Activated T-cell treated with anti-CD3 and anti-CD28 coated beads, Interleukin-2, amount 50 U/mL, for 72 hours (primary cell): ENCODE measurements at places on chromosomes 5 and 9. TPM values are rescaled to one million over a fixed set of nuclear protein-coding genes. Genes with fewer than 3 reads are reported as not detected.
A peak's percentile ranks its signal among the peaks of the same experiment; 100 is the strongest.

- H3K4me3 ChIP-seq = no peak overlapping the region
- H3K4me1 ChIP-seq = peaks cover 2% of the 10 kb centered on the region
- H3K27ac ChIP-seq = no peak overlapping the region
- DNase-seq = no peak
- no peaks in the 10 kb centered on the region for H3K36me3 ChIP-seq
Observed at GRCh38 chr9:132041798-132042197, 37.9 kb downstream of the MED27 start.

CARD9 gene
- total RNA-seq = 1.2 TPM

DNA sequence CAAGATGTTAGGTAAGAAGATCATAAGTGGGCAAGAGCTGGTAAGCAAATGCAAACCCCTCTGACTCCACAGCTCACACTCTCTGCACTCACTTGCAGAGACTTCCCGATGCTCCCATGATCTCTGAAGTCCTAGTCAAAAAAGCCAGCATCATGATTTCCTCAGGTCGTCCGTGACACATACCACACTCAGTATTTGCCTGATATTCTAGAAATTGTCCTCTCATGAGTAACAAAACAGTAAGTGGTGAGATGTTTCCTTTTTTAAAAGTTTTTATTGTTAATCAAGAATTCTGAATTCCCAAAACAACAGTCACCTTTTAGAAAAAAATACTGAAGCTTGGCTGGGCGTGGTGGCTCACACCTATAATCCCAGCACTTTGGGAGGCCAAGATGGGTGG, 194.6 kb downstream of the DENND1A start:
- H3K4me1 ChIP-seq = no peaks in the 10 kb centered on the region
- H3K27me3 ChIP-seq = no peaks in the 10 kb centered on the region
- no peak for DNase-seq
- H3K36me3 ChIP-seq = no peaks in the 10 kb centered on the region
- H3K27ac ChIP-seq = no peak overlapping the region

- DNase-seq = no peak
- H3K27me3 ChIP-seq = peaks cover 20% of the 10 kb centered on the region
- no peaks in the 10 kb centered on the region for H3K4me1 ChIP-seq
- no peak overlapping the region for H3K4me3 ChIP-seq
- no peak overlapping the region for H3K27ac ChIP-seq
Observed at GRCh38 chr5:66365981-66366380, 221.9 kb downstream of the SREK1 start.

DNA sequence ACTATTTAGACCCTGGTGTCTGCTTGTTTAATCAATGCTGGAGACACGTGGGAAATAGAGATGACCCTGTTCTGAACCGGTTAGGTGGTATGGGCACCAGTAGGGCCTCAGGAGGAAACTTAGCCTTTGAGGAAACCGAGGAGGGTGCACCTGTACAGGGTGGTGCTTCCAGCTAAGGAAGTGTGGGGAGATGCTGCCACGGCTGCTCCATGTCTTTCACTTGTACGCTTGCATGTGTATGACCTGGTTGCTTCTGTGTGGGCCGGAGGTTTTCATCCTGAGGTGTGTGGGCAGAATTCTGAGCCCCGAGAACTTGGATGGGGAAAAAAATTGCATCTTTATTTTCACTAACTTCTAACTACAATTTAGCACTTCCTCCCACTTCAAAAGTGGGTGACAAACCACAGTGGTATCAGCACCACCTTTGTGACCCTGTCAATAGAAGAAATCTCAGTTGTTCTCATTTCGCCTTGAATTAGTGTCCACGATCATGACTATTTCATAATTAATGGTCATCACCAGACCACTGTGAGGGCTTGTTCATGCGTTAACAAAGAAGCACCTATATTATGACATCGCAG, 99.8 kb upstream of the SPATA31C2 start:
- H3K36me3 ChIP-seq = no peaks in the 10 kb centered on the region
- H3K27ac ChIP-seq = no peak overlapping the region
- no peak for DNase-seq
- H3K27me3 ChIP-seq = peaks cover 50% of the 10 kb centered on the region

DNA sequence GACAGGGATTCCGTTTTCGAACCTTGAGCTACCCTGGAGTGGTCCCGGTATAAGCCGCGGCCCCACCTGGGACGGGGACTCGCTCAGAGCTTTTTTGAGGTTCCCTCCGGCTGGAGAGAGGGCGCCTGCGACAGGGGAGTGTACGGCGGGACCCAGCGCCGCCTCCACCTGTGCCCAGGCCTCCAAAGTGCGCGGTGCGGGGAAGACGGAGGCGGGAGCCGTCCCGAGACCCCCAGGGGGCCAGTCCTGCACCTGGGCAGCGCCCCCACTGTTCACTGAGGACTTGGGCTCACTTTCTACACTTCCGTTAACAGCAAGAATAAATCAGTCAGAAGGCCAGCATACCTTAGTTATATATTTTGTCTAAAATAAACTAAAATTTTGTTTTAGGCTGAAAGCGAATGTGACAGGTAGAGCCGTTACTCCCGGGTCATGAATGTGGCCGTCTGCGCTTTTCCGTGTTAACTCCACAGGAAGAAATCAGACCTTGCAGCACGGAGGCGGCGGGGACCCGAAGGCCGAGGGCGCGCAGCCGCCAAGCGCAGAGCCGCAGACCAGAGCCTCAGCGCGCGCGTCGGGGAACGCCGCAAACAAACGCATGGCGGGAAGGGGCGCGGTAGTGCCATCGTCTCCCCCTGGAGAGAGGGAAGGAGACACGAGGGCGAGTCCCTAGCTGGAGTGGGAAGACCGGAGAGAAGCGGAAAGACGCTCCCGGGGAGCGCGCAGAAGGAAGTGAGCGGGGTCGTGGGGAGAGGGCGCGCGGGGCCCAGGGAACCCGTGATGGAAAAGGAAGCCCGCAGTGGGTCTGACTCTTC, 14.1 kb downstream of the TRIM7 start:
- peak; percentile 58 for DNase-seq
- no peaks in the 10 kb centered on the region for H3K27me3 ChIP-seq
- H3K4me3 ChIP-seq = peak overlapping the region; percentile 98
- H3K4me1 ChIP-seq = peaks cover 51% of the 10 kb centered on the region
- H3K27ac ChIP-seq = peak overlapping the region; percentile 99
- peaks cover 10% of the 10 kb centered on the region for H3K36me3 ChIP-seq

FCN2 gene
- not detected for total RNA-seq

DNA sequence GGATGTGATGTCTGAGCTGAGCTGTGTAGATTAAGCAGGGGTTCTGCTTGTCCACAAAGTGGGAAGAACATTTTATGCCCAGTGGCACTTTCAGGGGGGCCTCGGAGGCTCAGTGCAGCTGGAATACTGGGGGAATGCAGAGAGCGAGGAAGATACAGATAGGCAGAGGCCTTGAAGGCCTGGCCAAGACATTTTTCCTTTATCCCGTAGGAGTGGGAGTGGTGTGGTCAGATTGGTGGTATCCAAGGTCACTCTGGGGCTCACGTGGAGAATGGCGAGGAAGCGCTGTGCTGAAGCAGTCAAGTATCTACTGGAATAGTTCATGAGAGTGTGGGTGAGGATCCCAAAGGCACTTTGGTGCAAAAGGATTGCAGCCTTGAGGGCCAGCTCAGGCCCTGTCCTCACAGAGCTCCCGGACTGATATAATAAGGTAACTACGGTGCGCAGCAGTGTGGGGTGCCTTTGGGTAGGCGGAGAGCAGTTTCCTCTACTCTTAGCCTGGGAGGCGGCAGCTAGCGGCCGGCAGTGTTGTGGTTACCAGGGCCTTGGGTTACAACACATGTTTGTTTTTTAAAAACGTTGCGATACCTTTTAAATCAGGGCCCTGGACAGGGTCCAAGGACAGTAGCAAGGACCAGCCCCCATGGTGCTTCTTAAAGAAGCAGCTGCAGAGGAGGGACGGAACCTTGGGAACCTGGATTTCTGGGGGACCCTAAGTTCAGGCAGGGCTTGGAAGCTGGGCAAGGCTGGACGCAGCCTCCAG, 10.8 kb upstream of the CCDC69 start:
- H3K27me3 ChIP-seq = no peaks in the 10 kb centered on the region
- H3K36me3 ChIP-seq = no peaks in the 10 kb centered on the region
- H3K27ac ChIP-seq = no peak overlapping the region
- H3K4me3 ChIP-seq = peak overlapping the region; percentile 14

GRCh38 chr9:127562841-127563401, 49.2 kb upstream of the STXBP1 start:
- H3K4me3 ChIP-seq = no peak overlapping the region
- no peaks in the 10 kb centered on the region for H3K36me3 ChIP-seq
- peaks cover 33% of the 10 kb centered on the region for H3K4me1 ChIP-seq
- H3K27ac ChIP-seq = no peak overlapping the region
- DNase-seq = no peak
- H3K27me3 ChIP-seq = no peaks in the 10 kb centered on the region

DNA sequence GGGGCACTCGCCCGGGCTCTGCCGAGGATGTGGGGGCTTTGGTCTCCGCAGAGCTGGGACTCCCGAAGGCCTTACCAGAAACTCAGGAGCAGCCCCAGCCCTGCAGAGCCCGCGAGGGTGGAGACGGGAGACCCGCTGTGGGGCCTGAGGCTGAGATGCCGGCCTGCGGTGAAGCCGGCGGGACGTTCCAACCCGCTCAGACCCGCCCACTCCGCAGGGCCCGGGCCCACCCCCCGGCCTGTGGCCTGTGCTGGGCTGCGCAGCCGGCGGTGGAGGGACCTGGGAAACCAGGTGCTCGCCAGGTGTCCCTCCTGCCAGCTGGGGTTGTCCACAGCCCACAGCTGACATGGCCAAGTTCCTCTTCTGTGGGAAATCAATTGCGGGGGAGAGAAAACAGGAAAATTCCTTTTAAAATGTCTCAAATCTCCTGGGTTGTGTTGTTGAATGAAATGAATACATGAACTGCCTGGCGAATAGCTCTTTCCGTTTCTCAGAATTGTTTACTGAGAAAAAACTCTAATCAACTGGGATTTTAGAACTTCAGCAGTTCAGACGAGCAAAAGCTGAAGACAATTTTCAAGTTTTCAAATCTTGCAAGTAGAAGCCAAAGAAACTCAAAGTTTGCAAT, 49.0 kb upstream of the IRX4 start:
- H3K4me3 ChIP-seq = no peak overlapping the region
- no peaks in the 10 kb centered on the region for H3K4me1 ChIP-seq
- DNase-seq = no peak
- no peaks in the 10 kb centered on the region for H3K36me3 ChIP-seq
- H3K27ac ChIP-seq = no peak overlapping the region

DNA sequence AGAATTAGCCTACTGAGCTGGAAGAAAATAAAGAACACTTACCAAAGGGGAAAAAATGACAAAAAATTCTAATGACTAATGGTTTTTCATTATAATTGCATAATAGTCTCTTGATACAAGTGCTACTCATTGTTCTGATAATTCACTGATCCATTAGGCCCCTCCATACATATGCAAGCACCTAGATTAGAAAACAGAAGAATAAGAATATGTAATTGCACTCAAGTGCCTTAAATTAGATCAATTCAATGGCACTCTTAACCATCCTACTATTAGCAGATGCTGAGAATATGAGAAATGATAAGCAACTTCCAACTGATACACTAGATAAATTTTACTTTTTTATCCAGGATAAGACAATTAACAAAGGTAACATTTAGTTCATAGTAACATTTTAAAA, 440.9 kb upstream of the C9orf72 start:
- H3K27ac ChIP-seq = no peak overlapping the region
- H3K36me3 ChIP-seq = no peaks in the 10 kb centered on the region
- H3K27me3 ChIP-seq = no peaks in the 10 kb centered on the region
- DNase-seq = no peak
- H3K4me1 ChIP-seq = no peaks in the 10 kb centered on the region

GDA gene
- not detected for total RNA-seq

GRCh38 chr9:127159325-127159801, 36.9 kb upstream of the ANGPTL2 start:
- peaks cover 7% of the 10 kb centered on the region for H3K27me3 ChIP-seq
- DNase-seq = no peak
- H3K4me1 ChIP-seq = peaks cover 22% of the 10 kb centered on the region
- no peak overlapping the region for H3K4me3 ChIP-seq

GRCh38 chr9:125378778-125379177, 117.2 kb downstream of the GAPVD1 start:
- no peak overlapping the region for H3K27ac ChIP-seq
- no peaks in the 10 kb centered on the region for H3K27me3 ChIP-seq
- no peaks in the 10 kb centered on the region for H3K36me3 ChIP-seq
- no peak for DNase-seq

- DNase-seq = peak; percentile 58
- no peaks in the 10 kb centered on the region for H3K27me3 ChIP-seq
- H3K27ac ChIP-seq = peak overlapping the region; percentile 69
- H3K36me3 ChIP-seq = peaks cover 10% of the 10 kb centered on the region
Observed at GRCh38 chr5:157540707-157541446, 34.7 kb downstream of the ADAM19 start.

GRCh38 chr9:95670122-95670521, 153.4 kb upstream of the PTCH1 start:
- no peak for DNase-seq
- peaks cover 38% of the 10 kb centered on the region for H3K27me3 ChIP-seq

HTR4 gene
- total RNA-seq = not detected

- H3K27me3 ChIP-seq = peaks cover 10% of the 10 kb centered on the region
- no peak overlapping the region for H3K4me3 ChIP-seq
- H3K27ac ChIP-seq = no peak overlapping the region
Observed at GRCh38 chr9:4318741-4319140, 18.9 kb upstream of the GLIS3 start.

- peak overlapping the region; percentile 74 for H3K27ac ChIP-seq
- peaks cover 12% of the 10 kb centered on the region for H3K4me1 ChIP-seq
- DNase-seq = no peak
- no peaks in the 10 kb centered on the region for H3K36me3 ChIP-seq
Observed at GRCh38 chr5:14171621-14172020, 28.5 kb downstream of the TRIO start.

- no peaks in the 10 kb centered on the region for H3K4me1 ChIP-seq
- no peaks in the 10 kb centered on the region for H3K27me3 ChIP-seq
- H3K27ac ChIP-seq = no peak overlapping the region
- no peaks in the 10 kb centered on the region for H3K36me3 ChIP-seq
- no peak for DNase-seq
- no peak overlapping the region for H3K4me3 ChIP-seq
Observed at GRCh38 chr5:168171901-168172759, 119.3 kb upstream of the WWC1 start.

RABL6 gene
- total RNA-seq = 65.7 TPM

DNA sequence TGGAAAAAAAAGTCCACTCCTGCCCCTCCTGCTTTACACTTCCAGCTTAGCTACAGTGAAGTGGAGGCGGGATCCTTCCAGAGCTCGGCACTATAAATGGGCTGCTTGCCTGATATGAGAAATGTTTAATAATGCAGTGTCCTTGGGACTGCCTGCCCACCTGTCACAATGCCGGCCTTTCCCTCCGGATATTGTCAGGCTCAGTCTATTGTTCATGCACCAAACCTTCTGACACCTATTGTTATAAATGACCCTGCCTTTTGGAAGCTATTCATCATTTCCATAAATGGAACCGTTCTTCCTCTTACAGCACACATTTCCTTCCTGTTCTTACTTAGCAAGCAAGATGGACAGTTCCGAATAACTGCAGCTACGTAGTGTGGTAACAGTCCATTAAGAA, 146.3 kb downstream of the DMAC1 start:
- peaks cover 7% of the 10 kb centered on the region for H3K4me1 ChIP-seq
- H3K36me3 ChIP-seq = no peaks in the 10 kb centered on the region
- no peaks in the 10 kb centered on the region for H3K27me3 ChIP-seq
- DNase-seq = no peak
- H3K27ac ChIP-seq = no peak overlapping the region

PCDHB16 gene
- total RNA-seq = not detected
